ENCODE measurements at places on chromosomes 3 and 15.
A peak's percentile ranks its signal among the peaks of the same experiment; 100 is the strongest.

- DNase-seq: no peak
Measured at GRCh38 chr3:137046747-137047146, 89.0 kb downstream of the IL20RB start.

DNA sequence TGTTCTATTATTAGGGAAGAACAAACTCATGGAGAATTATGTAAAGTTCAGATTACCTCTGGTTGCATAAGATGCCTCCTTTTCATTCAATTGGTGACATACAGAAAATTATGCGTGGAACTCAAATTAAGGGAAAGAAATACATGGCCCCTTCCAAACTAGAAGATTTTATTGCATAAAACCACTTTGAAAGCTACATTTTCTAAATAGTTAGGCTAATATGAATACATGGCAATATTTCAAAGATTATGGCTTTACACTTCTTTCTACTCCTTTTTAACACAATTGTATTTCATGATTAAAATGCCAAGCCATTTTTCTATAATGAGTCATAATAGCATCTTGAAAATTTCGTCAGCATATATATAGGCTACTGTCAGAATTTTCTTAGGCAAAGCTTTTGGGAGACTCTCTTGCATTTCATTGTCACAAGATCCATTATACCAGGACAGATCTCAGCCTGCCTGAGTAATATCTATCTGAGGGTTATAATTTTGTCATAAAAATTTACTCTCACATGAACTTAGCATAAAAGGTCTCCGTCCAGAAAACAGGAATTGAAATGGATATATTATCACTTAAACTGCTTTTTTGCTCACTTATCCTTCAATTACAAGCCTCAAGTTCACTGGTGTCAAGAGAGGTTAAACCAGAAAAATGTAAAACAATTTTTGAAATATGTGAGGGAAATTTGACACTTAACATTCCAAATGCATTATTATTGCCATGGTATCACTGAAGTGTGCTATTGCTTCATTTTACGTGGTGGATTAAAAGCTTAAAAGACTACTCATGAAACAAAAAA is 37.1 kb downstream of the CPA3 start:
- DNase-seq: no peak

- no peak for DNase-seq
Measured at GRCh38 chr3:159951540-159951939, 37.1 kb upstream of the IL12A start.

DNA sequence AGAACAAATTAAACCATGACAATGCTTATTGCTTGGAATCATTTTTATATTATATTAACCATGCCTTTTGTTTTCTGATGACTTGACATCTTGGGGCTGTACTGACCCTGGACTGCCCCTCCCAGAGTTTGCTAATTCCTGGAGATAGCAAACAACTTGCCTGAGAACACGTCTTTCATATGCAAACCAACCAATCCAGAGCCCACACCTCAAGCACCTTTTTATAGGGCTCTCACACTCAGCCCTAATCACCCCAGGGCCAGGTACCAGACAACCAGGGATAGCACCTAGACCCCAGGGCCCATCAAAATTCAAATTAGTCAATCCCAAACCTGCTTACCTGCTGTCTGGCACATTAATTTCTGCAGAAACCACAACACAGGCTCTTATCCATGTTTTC is 36.9 kb downstream of the MRPS11 start:
- DNase-seq: no peak

DNA sequence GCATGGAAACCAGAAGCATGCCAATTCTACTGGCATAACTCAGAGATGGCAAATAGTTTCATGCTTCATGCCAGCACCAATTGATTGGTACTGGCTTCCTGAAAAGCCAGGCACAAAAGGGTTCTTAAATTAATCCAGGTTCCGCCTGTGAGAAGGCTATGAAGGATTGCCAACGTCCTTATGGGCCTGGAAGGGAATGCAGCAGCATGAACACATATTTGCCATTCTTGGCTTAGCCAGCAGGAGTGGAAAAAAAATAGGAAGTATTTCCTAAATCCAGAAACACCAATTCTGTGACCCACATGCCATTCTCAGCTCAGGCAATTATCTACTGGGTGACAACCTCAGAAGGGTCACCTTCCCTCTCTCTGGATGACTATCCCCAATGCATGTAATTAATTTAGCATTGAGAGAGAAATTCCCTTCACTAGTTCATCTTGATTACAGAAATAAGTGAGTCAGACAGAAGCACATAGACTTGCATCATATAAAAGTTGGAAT is 36.0 kb downstream of the ADAMTS9 start:
- no peak for DNase-seq

- no peak for DNase-seq
Measured at GRCh38 chr15:28890711-28891495, 5.1 kb downstream of the APBA2 start.

GRCh38 chr15:78264304-78265136 is at the start of gene DNAJA4:
Gene DNAJA4, plus strand, starts transcription at chr15:78264562. Its CDS starts 202 bp downstream, at chr15:78264764.
- DNase-seq: peak; percentile 57

DNA sequence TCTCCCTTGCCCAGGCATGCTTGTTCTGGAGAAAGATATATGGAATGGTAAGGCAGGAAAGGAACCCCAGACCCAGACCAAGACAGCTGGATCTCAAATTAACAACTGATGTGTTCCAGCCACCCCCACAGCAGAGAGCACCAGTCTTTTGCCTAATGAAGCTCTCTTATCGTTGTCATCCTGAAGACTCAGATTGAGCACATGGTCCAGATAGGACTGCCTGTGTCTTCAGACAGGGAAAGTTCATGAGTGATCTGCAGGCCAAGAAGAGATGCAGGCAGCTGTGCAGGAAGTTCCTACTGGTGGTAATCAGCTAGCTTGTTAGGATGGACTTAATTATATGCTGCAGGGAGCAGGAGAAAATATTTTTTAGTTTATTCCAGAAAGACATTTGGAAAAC is 53.3 kb downstream of the PPP2R3A start:
- no peak for DNase-seq

GRCh38 chr15:75785771-75786574 is 57.3 kb upstream of the UBE2Q2 start:
- DNase-seq: no peak

- DNase-seq: no peak
Measured at GRCh38 chr3:195096484-195097330, 174.3 kb downstream of the XXYLT1 start.

- DNase-seq: no peak
Measured at GRCh38 chr3:4409971-4410573, 57.0 kb downstream of the SUMF1 start.

- no peak for DNase-seq
Measured at GRCh38 chr3:112818289-112818688, 28.4 kb downstream of the CD200R1L start.

- peak; percentile 84 for DNase-seq
Measured at GRCh38 chr3:141876891-141877621, 613 bp downstream of the ATP1B3 start.
